ENCODE measurements at places on chromosomes 6 and 20.

DNA sequence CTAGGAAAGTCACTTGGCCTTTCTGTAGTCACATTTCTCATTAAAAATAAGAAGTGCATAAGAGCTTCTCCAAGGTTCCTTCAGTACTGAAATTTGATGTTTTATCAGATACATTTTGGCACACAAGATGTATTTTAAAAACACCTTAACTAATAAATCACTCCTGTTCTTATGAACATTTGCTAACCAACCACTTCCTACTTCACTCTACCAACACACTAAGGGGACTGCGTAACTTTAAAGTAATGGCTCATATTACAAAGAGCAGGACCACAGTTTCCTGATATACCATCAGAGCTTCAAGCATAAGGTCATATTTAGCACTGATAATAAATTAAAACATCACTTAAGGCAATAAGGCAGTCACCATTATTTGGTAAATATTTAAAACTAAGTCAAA lies 104.4 kb downstream of the RALGAPA2 start:
- no peak for DNase-seq

- DNase-seq: no peak
Observed at GRCh38 chr20:62310757-62311121, 7.9 kb downstream of the ADRM1 start.

DNA sequence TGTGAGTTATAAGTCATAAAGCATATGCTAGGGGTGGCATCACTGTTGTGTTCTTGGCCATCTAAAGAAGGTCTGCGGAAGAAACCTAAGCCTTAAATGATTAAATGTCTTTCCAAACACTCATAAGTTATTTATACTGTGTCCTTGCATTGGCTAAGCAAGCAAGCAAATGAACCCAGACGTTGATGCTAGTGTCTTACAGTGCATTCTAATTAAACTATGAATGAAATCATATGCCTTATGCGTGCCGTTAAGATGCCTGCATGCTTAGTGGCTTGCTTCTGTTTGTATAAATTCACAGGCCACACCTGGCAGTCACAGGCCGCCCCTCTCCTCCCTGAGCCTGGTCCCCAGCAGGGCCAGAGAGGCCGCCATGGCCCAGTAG lies 49.9 kb downstream of the RIN2 start:
- DNase-seq: no peak

DNA sequence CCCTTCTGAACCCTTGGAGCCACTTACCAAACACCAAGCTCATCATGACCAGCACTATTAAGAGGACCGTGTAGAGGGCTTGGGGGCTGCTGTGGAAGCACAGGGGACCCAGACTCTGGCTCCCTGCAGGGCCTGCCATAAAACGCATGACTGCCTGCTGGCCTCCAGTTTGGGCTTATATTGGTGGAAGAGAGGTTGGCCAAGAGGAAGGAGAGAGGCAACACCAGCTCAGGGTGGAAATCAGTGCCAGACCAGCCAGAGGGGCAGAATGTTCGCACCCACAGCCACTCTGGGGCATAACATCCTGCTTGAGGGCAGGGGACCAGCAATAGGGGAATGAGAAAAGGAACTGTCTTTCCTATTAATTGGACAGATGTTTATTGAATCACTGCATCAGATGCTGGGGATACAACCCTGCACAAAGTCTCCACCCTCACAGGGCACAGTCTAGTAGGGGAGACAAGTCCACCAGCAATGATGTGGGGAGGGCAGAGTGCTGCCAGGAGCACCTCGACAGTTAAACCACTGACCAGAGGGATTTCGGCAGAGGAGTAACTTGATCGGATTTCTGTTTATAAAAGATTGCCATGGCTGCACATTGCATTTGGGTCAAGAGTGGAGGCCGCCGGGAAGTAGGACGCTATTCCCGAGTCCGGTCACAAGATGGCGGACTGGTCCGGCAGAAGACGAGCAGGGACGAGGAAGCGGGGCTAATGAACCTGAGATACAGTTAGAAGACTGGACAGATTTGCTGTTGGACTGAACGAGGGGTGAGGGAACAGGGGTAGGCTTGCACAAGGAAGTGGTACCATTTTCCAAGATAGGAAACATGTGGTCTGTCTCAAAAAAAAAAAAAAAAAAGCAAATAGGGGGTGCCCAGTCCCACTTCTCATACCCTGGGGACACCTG lies at the start of gene LY6G5C:
Gene LY6G5C (minus strand): TSS at position 842 of the 909 bp plus-strand sequence. CDS start 694 bp downstream, at position 148.
- peak; percentile 40 for DNase-seq

- no peak for DNase-seq
Observed at GRCh38 chr6:163449076-163449475, 34.6 kb downstream of the QKI start.

- no peak for DNase-seq
Observed at GRCh38 chr6:33117811-33118277, 42.1 kb downstream of the HLA-DPB1 start.

GRCh38 chr6:22363166-22363713 lies 66.4 kb upstream of the PRL start:
- no peak for DNase-seq

- DNase-seq: no peak
Observed at GRCh38 chr20:50824137-50824536, 29.3 kb downstream of the BCAS4 start.
